ENCODE measurements at places on chromosomes 6 and 20.
A peak's percentile ranks its signal among the peaks of the same experiment; 100 is the strongest.

DNA sequence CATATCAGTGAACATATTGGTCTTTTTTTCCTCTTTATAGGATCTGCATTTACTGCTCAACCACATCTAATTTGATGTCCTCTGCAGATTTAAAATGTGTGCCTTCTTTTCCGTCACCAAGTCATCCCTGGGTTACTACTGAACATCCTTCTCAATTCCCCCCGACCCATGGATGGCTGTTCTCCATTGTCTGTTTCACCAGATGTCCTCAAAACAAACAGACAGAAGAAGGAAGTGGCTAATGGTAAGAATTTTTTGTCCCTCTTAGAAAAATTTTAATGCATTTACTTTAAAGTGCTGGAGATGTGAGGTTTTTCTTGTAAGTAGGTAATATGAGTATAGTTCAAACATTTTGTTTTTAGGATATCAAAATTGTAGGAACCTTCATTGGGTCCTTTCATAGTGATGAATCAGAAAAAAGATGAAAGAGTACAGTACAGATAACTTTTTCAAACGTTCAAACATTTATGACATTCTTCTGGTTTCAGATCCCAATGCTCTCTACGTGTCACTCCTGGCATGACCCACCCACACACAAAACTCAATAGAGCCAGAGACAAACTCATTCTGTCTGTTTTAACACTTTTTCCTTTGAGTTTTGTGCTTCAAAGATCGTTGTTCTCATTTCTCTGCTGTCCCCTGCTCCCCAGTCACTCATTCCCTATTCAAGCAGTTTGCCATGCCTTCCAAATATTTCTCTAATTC lies 276.4 kb downstream of the PRL start:
- no peaks in the 10 kb centered on the region for H3K27me3 ChIP-seq
- no peaks in the 10 kb centered on the region for H3K36me3 ChIP-seq
- no peak overlapping the region for H3K4me3 ChIP-seq
- no peak for DNase-seq
- no peak overlapping the region for H3K27ac ChIP-seq

- no peaks in the 10 kb centered on the region for H3K4me1 ChIP-seq
- peaks cover 89% of the 10 kb centered on the region for H3K36me3 ChIP-seq
- DNase-seq = peak; percentile 49
- H3K27ac ChIP-seq = no peak overlapping the region
- H3K27me3 ChIP-seq = no peaks in the 10 kb centered on the region
Measured at GRCh38 chr20:36754656-36755222, 8.8 kb upstream of the NDRG3 start.

DNA sequence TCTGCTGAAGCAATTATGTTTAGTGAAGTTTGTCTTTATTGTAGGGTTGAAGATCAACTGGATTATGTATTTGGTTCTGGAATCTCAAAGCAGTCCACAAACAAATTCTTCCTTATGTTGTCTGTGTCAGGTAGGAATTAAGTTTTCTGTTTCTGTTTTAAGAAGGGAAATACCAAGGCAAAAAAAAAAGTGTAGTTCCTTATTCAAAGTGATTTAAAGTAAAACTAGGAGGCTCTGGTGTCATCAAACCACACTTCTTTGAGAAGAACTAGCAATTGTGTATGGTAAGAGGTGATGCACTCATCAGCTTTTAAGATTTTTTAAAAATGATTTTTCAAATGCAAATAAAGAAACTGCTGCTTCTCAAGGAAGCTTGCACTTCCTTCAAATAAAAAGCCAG lies 1.9 kb downstream of the FAM135A start:
- peaks cover 11% of the 10 kb centered on the region for H3K4me1 ChIP-seq
- no peak for DNase-seq
- no peak overlapping the region for H3K4me3 ChIP-seq
- peak overlapping the region; percentile 47 for H3K27ac ChIP-seq
- peaks cover 31% of the 10 kb centered on the region for H3K36me3 ChIP-seq
- no peaks in the 10 kb centered on the region for H3K27me3 ChIP-seq

DNA sequence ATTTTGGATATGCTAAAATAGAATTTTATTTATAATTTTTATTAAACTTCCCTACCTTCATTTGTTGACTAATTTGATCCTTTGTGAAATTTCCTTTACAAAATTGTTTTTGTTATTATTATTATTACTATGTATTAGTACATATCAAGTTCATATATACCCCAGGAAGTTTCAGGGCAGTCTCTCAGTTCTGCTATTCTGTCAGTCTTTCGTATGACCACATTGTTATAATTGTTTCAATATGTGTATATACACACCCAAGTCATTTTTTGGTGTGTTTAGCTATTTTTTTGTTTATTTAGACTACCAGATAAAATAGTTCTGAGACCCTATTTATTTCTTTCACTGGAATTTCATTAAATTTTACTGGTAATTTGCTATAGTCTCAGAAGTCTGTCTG lies 72.1 kb downstream of the NKAIN2 start:
- no peaks in the 10 kb centered on the region for H3K36me3 ChIP-seq
- H3K27ac ChIP-seq = no peak overlapping the region
- no peak overlapping the region for H3K4me3 ChIP-seq
- no peaks in the 10 kb centered on the region for H3K27me3 ChIP-seq

DNA sequence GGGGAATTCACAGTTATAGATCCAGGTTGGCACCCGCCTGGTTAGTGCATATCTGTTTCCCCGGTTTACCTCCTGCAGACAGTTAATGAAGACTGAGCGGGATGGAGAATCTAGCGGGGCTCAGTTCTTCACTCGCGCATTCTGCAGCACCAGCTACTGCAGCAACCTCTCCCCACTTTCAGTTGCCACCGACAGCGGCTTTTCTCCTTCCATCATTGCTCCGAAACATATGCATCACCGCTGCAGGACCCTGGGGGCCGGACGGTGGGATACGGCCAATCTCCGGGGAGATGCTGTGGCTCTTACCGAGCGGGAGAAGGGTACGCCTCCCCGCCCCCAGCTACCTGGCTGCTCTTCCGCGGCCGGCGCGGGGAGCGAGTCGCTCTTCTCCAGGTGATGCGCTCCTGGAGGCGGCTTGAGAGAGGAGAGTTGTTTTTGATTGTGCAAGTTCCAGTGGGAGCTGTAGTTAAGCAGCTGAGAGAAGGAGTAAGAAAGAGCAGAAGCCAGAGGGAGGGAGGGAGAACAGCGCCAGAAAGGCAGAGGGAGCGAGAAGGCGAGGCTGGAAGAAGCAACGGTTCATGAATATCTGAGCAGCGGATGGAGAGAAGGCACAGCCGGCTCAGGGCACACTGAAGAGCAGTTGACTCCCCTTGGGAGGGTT lies at the start of gene SGK1:
SGK1 (minus strand) TSS at position 642 of the 661 bp plus-strand sequence. CDS start 652 bp downstream, outside the sequence.
- DNase-seq = no peak
- no peak within 1 kb of the TSS for H3K27ac ChIP-seq
- peak within 1 kb of the TSS; percentile 33 for H3K4me3 ChIP-seq
- no peaks in the 10 kb centered on the region for H3K36me3 ChIP-seq

- DNase-seq = peak; percentile 67
- no peaks in the 10 kb centered on the region for H3K36me3 ChIP-seq
- no peaks in the 10 kb centered on the region for H3K4me1 ChIP-seq
- H3K27ac ChIP-seq = no peak overlapping the region
- H3K4me3 ChIP-seq = no peak overlapping the region
- no peaks in the 10 kb centered on the region for H3K27me3 ChIP-seq
Measured at GRCh38 chr6:324729-325125, 32.4 kb downstream of the DUSP22 start.

GRCh38 chr20:8139899-8140298 lies 7.8 kb downstream of the PLCB1 start:
- peaks cover 6% of the 10 kb centered on the region for H3K27me3 ChIP-seq
- DNase-seq = no peak
- H3K27ac ChIP-seq = no peak overlapping the region
- H3K4me3 ChIP-seq = no peak overlapping the region

Data from RWPE2 (cell line).